CD4-positive, alpha-beta T cell treated with Interleukin-10 for 1 hour (primary cell): ENCODE measurements at places on chromosomes 4 and X.

GRCh38 chr4:23887173-23887572 is 2.7 kb downstream of the PPARGC1A start:
- DNase-seq: no peak

DNA sequence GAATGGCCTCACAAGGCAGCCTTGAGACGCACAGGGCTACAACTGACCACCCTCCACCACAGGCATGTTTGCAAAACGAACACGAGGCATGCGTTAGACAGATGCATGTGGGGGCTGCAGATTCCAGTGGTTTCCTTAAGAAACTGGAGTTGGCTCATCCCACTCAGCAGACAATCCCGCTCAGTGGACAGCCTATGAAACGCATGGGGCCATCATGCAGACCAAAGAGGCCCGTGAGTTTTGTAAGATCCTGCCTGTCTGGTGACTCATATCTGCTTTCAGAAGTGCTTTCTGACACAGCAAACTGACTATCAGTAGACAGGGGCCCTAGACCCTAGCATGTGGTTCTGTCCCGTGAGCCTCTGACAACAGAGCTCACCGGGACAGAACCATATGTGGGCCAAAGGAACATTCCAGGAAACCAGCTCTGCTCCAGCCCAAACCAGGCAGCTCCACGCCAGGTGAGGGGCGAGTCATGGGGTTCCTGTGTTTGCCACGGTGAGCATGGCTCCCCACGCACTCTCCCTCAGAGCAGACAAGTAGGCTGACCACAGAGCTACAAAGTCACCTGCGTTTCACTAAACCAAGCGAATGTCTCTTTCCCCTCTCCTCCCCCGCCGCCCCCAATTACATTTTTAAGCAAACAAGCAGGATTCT is 74.4 kb downstream of the MTMR1 start:
- no peak for DNase-seq

DNA sequence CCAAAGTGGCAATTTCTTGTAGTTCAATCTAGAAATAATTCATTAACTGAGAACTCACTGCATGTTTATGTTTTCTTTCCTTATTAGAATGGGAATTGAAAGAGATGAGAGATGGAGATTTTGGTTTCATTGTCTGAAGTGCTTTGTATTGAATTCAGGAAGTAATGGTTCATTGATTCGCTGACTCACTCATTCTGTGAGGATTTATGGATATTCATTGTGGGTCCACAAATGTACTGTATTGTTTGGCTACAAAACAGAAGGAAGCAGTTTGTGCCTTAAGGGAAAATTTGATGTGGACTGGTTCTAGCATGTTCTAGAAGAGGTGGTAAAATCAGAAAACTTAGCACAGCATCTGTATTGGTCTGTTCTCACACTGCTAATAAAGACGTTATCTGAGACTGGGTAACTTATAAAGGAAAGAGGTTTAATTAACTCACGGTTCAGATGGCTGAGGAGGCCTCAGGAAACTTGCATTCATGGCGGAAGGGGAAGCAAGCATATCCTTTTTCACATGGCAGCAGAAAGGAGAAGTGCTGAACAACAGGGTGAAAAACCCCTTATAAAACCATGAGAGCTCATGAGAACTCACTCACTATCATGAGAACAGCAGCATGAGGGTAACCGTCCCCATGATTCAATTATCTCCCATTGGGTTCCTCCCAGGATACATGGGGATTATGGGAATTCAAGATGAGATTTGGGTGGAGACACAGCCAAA is 132.3 kb upstream of the VCX3A start:
- no peak for DNase-seq

DNA sequence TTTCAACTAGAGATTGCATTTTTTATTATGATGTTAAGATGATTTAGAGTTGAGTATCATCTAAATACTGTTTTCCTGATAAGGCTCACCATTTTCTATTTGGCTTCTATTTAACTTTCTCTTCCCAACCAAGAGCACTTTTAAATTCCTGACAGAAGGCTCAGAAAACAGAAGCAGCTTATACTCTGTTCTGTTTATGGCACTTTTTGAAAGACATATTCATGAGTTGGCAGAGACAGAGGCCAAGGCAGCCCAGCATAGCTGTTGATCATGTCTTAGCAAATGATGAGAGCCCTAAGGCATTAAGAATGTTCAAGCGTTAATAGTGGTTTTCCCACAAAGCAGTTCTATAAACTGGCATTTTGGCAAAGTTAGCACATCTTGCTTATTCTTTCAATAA is 330.3 kb downstream of the TRAM1L1 start:
- DNase-seq: no peak

- peak; percentile 13 for DNase-seq
These were observed 40.0 kb upstream of the IQSEC2 start for GRCh38 chrX:53321230-53321942.

GRCh38 chr4:6466756-6467381 is 5.5 kb downstream of the PPP2R2C start:
- no peak for DNase-seq

- DNase-seq: no peak
These were observed 48.6 kb upstream of the AMELX start for GRCh38 chrX:11244636-11245035.

- no peak for DNase-seq
These were observed 68.7 kb upstream of the TAB3 start for GRCh38 chrX:30957753-30958152.

DNA sequence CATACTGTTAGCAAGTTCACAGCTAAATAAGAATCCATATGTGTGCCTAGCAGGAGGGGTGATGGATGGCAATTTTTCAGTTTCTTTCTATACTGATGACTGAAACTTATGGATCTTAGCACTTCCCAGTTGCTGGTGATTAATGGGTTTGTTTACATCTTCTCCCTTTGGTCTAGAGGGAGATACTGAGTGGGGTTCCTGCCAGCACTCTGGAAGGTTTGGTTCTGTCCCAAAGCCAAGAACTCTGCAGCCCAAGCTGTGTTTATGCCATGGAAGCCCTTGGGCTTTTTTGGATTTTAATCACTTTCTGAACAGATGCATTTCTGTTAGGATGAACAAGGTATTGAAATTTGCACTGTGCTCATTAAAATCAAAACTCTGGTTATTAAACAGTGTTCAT is 43.5 kb downstream of the DDIT4L start:
- no peak for DNase-seq

DNA sequence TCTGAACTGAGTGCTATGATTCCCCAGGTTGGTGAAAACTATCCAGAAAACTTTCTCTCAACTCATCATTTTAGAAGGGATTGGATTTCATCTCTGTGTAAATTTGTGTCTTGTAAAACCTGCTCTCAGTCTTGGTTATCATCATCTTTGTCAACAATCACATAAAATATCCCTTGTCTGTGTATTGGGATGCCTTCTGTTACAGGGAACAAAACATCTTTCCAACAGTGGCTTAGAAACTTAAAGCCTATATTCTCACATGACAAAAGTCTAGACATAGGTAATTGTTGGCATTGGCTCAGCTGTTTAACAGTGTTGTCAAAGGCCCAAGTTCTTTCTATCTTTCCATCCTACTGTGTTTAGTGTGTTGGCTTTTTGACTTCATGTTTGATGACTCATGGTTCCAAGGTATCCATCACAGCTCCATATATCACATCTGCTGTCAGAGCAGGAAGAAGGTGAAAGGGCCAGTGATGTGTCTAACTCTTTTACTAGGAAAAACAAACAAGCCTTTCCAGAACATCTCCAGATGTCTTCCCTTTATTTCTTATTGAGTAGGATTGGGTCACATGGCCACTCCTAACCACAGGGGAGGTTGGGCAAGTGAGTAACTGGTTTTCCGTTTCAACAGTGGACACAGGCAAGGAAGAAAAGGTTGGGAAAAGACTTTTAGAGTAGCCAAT is 65.0 kb downstream of the PHEX start:
- no peak for DNase-seq

DNA sequence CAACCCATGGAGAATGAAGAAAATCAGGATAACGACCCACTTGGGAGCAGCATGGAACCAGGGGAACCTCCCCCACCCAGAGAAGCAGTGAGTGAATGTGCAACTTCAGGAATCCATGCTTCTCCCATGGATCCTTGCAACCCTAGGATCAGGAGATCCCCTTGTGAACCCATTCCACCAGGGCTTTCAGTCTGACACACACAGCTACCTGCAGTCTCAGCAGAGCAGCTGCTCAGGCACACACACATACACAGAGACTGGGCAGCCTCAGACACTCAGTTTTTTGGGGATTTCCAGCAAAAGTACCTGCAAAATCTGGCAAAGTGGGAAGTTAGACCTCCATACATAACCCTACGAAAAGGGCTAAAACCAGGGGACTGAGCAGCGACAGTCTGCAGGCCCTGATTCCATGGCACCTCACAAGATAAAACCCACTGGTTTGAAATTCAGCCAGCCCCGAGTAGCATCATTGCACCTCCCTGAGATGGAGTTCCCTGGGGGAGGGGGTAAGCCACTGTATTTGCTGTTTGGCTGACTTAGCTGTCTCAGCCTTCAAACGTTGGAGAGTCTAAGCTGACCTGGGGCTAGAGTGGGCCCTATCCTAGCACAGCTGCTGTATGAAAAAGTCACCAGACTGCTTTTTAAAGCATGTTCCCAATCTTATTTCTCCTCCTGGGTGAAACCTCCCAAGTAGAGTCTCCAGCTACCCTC is 737.5 kb upstream of the NDST4 start:
- DNase-seq: no peak
